Stimulated activated memory B cell treated with anti-CD40 and anti-IgM and Interleukin-4, amounts not matched to agents 10 μg/mL and 1 μg/mL and 100 μg/mL, for 72 hours (primary cell): ENCODE measurements at places on chromosomes 2 and 18.
A peak's percentile ranks its signal among the peaks of the same experiment; 100 is the strongest.

DNA sequence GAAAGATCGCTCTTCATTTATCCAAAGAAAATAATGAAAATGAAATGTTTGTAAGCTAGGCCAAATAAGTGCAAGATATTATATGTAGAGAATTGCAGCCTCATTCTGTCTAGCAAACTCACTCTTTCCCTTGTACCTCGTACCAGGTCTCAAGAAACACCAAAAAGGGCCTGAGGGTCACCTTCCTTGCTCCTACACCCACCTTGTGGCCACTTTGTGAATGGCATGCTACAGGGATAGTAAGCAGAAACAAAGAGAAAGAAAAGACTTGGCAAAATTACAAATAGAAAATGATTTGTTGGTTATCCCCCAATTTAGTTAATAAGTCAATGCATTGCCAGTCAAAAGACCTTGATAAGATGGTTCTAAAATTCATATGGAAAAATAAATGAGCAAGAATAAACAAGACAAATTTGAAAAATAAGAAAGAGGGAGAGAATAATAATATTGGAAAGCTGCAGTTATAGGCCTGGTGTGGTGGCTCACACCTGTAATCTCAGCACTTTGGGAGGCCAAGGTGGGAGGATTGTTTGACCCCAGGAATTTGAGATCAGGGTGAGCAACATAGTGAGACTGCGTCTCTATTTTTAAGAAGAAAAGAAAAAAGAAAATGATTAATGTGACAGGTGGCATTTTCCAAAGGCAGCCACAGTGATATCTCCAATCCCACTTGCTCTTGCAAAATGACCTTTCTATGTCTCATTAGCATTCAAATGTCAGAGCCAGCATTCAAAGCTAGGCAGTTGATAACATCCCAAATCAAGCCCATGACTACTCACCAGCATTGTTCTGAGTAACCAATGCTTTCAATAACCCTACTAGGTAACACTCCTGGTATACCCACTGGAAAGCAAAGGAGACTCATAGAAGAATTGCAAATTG is 38.8 kb upstream of the BMP10 start:
- peak; percentile 35 for ATAC-seq

DNA sequence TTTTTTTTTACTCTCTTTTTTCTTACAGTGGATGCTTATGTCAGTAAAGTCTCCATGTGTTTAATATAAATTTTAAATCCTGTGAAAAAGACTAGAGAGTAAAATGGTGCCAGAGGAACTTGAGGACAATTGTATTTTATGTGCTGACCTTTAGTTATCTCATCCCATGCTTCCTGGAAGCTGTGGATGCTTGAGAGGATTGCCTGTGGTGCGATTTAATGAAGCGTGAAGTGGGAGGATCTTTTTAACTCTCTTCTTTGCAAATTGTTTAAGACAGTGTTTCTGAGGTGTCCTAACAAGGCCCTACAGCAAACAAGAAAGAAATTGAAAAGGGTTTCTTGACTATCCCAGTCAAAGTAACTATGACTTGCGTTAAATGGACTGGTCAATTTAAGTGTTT is 84.2 kb downstream of the DTNA start:
- ATAC-seq = no peak

DNA sequence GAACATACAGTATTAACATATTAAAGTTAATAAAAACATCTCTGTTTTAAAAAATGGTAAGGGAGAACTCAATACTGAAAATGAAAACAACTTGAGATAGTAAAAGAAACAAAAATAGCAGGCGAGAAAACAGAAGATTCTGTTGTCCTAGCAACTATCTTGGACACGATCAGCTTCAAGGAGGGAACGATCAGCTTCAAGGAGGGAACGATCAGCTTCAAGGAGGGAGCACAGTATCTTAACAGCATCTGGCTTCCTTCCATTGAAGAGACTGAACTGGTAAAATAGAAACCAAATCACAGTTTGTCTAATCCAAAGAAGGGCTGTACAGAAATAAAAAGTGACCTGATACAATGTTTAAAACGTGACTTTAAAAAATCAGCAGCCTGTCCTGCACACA is 51.8 kb downstream of the NDUFA10 start:
- ATAC-seq = no peak

GRCh38 chr2:175631245-175631623 is 370.8 kb downstream of the LNPK start:
- ATAC-seq = no peak

- no peak for ATAC-seq
Measured at GRCh38 chr2:120571015-120571728, 164.5 kb upstream of the GLI2 start.

GRCh38 chr2:168727904-168728470 is 74.5 kb upstream of the NOSTRIN start:
- no peak for ATAC-seq

GRCh38 chr18:24140697-24141096 is 1.8 kb downstream of the CABYR start:
- no peak for ATAC-seq

GRCh38 chr18:49856496-49856895 is 43.2 kb upstream of the ACAA2 start:
- no peak for ATAC-seq

- no peak for ATAC-seq
Measured at GRCh38 chr2:43038696-43039094, 187.7 kb downstream of the ZFP36L2 start.

- ATAC-seq = peak; percentile 61
Measured at GRCh38 chr2:172919732-172920131, 155.9 kb upstream of the MAP3K20 start.

DNA sequence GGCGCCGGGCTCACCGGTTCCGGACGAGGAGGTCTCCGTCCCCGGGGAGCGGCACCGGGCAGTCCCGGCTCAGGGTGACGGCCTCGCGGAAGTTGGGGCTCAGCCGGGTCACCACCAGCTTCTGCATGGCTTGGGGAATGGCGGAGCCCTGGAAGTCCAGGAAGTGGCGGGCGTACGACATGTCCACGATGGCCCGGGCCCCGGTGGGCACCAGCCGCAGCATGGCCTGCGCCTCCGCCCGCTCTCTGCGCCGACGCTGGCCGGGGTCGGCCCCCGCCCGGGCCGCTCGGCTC is 157 bp downstream of the PTGR3 start:
- peak; percentile 49 for ATAC-seq

GRCh38 chr2:189580658-189581353 is at the start of gene SLC40A1:
SLC40A1 (minus strand) TSS chr2:189580786; CDS start chr2:189580460, 326 bp downstream.
- peak; percentile 75 for ATAC-seq

DNA sequence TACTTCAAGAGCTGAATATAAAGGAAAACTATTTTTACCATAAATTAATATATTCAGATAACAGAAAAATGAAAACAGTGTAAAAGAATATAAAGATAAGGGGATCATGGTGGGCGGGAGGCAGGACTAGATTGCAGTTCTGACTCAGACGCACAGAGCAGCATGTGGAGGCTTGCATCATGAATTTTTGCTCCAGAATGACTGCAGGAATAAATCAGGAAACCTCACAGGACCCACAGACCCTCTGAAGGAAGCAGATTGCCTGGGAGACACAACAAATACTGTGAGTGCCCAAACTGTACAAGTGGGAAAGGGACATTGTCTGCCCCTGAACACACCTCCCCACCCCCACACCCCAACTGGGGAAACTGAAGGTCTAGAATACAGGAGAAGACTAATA is 19.2 kb upstream of the SIGLEC15 start:
- no peak for ATAC-seq

DNA sequence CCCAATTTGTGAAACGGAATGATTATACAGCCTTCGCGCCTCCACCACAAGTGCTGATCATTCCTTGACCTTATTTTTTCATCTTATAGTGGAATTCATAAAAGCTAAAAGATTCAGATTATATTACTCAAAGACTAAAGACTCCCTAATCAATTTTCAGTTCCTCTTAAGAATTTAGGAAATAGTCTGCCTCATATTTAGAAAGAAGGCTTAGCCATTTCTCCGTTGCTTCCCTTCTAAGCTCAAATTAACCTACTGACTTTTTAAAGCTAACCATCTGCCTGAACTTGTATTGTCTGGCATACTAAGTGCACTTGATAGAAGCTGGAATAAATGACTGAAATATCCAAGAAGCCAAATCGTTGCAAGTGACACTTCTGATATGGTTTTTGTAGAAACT is 44.7 kb downstream of the HNRNPLL start:
- ATAC-seq = no peak

GRCh38 chr2:22217881-22218280 is 1094.1 kb downstream of the TDRD15 start:
- no peak for ATAC-seq

DNA sequence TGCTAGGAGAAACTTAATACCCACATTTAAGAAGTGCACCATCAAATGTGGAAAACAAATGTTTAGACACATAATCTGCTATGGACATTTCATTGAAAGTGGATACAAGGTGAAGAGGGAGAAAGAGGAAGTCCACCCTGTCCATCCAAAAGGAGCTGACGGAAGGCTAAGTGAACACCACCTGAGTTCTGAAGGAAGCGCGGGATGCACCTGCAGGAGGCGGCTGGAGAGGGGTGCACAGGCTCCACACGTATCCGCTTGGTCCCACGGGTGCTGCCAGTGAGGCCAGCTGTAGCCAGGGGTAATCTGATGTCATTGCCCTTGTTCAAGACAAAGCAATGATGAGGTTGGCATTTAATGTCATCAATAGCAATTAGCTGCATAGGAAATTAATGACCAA is 75.9 kb upstream of the TMEM18 start:
- no peak for ATAC-seq

GRCh38 chr2:178250429-178250828 is 56.1 kb downstream of the OSBPL6 start:
- ATAC-seq = no peak

GRCh38 chr2:121524685-121525425 is 5.8 kb upstream of the RNU4ATAC start:
- no peak for ATAC-seq

DNA sequence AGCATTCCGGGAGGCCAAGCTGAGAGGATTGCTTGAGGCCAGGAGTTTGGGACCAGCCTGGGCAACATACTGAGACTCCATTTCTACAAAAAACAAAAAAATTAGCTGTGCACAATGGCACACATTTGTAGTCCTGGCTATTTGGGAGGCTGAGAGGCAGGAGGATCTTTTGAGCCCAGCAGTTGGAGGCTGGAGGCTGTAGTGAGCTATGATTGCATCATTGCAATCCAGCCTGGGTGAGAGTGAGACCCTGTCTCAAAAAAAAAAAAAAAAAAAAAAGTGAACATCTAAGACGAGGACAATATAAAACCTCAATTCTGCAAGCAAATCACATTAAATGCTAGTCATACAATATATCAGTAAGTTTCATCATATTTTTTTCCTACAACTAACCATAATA is 2.8 kb upstream of the HAT1 start:
- no peak for ATAC-seq

GRCh38 chr2:233240897-233241296 is 10.6 kb upstream of the ATG16L1 start:
- peak; percentile 85 for ATAC-seq

DNA sequence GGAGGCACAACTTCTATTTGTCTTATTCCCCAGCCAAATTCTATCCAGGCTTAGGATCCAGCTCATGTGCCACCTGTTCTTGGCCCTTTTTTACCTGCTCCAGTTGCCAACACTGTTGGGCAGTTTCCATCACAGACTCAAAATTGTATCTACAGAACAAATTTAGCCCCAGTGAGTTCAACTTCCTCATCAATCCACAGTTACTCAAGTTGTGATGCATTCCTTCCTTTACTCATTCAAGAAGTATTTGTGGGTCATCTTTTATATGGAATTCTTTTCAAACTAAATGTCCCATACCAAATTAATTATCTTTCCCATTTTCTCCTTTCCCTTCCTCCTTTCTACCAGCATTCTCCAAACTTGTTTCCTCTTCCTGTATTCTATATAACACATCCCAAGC is 12.7 kb upstream of the DDX18 start:
- ATAC-seq = no peak

DNA sequence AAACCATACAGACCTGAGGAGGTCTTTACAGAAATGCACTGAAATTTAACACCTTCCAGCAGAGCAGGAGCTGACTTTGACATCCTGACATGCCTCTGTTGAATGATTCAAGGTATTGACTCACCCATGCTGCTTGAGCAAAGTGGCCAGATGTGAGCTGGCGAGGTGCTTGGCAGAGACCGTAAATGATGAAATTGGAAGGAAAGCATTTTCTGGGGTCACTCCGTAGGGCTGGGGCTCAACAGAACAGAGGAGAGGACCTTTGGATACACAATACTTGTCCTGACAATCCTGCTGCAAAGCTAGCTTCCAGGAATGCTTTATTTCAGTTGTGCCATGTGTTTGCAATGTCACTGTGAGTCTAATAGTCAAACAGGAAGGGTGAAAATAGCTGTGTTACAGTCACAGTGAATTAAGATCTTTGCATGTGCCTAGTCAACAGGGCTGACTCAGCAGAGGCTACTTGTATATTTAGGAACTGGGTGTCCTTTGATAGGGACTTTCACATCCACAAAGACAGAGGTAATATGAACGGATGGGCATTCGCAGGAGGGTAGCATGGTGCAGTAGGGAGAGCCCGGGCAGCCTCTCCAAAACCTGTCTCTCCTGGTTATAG is 31.6 kb upstream of the NCK2 start:
- no peak for ATAC-seq

DNA sequence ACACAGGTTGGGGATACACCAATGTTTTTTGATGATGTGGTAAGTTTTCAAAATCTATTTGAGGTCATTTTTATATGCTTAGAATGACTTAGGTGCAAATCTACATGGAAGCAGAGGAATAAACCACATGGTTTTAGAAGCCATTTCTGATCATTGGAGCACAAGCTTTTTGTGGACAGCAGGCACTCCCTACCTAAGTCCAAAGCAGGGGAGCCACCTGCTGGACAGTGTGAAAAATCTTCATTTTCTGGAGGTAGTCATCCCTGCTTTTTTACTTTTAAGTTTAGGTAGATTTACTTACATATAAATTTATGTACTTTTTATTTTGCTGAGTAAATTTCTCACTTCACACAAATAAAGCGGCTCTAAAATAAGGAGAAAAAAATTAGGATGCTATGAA is 323.2 kb downstream of the PLCL1 start:
- no peak for ATAC-seq

- no peak for ATAC-seq
Measured at GRCh38 chr2:34353509-34354113, 754.5 kb upstream of the FAM98A start.

- ATAC-seq = peak; percentile 96
Measured at GRCh38 chr2:10028988-10029874, 14.1 kb upstream of the KLF11 start.

- no peak for ATAC-seq
Measured at GRCh38 chr2:79041032-79041448, 15.5 kb downstream of the REG3G start.

DNA sequence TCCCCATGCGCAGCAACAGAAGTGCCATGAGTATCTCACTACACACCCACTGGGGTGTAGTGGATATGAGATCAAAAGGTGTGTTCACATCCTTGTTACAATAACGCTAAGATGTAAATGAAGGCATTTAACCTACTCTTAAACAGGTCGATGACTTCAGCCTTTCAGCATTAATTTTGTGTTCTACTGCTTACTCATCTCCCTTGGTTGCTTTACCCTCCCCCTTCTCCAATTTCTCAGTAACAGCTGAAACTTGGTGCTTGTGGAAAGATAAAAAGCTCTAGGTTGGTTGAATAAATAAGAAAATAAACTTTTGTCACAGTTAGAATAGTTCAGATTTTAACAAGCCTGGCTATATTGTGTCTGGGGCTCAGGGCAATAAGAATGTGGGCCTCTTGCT is 147.5 kb upstream of the SESTD1 start:
- ATAC-seq = no peak

- no peak for ATAC-seq
Measured at GRCh38 chr2:142885543-142885942, 8.1 kb downstream of the KYNU start.

- ATAC-seq = no peak
Measured at GRCh38 chr2:15092691-15093090, 460.2 kb downstream of the LRATD1 start.
